ENCODE measurements at places on chromosomes 6 and 20.

DNA sequence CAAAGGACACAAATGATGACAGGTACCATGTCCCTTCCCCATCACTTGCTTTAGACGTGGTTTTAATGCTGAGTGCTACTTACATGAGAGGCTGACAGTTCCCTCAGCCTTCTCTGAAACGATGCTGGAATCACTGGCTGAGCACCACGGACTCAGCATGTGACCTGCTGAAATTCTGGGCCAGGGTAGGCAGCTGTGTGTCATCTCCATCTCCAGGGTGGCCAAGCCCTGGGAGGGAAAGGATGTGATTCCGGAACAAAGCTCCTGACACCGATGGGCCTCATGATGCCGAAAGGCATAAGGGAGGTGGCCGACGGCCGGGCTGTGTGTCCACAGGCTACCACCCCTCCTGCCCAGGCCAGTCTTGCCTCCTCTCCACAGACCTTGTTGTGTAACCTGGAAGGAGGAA, 184.3 kb upstream of the CST7 start:
- DNase-seq = no peak

GRCh38 chr20:58595167-58595566, 55.9 kb upstream of the STX16 start:
- DNase-seq = no peak

DNA sequence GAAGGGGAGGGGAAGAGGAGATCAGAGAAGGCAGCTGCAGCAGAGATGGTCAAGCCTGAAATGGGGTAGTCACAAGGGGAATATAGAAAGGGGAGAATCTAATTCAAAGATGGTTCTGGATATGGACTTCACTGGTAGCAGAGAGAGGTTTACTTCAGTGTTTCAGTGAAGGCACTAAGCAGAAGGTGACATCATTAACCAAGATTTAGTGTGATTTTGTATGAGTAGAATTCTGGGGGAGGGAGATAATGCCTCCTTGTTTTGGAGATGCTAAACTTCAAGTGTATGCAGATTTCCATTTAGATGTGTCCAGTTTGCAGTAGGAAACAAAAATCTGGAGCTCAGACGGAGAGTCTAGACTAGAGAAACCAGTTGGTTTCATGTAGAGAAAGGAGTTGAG, 13.1 kb downstream of the SIM1 start:
- no peak for DNase-seq

- DNase-seq = no peak
Measured at GRCh38 chr6:106243261-106243660, 82.3 kb downstream of the ATG5 start.

DNA sequence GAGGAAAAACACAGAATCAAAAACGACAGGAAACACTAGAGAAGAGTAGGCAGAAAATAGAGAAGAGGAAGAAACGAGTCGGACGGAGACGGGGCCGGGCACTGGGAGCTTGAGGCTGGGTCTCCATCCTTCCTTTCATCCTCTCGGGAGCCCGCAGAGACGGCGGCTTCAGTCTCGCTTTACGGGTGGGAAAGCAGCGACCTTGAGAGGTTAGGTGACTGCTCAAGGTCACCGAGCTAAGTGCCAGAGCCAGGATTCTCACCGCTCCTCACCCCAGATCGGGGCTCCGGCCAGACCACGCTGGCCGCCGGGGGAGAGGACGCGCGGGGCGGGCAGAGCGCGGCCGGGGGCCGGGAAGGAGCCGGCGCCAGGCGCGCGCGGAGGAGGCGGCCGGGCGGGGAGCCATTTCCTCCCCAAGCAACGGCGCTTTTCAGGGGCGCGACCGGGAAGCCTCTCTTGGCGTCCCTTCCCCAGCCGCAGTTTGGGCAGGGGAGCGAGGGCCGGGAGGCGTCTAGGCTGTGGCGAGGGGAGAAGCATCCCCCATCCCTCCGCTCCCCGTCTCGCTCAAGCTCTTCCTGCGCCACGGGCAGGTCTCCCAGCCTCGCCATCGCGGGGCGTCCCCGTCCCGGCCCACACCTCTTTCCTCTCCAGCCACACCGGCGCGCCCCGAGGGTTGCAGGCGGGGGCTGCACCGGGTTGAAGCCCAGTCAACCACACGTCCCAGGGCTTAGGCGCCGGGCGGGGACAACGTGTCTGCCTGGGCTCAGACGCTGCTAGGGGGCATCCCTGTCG, 24.1 kb upstream of the MAP3K7 start:
- no peak for DNase-seq

All from stimulated activated CD8-positive, alpha-beta memory T cell treated with anti-CD3 and anti-CD28 coated beads, Interleukin-2, amount 100 ng/mL, for 1 hour (primary cell).